ENCODE measurements at places on chromosomes 13 and 19.

- DNase-seq = no peak
Measured at GRCh38 chr13:36329361-36329760, 16.8 kb downstream of the SPART start.

DNA sequence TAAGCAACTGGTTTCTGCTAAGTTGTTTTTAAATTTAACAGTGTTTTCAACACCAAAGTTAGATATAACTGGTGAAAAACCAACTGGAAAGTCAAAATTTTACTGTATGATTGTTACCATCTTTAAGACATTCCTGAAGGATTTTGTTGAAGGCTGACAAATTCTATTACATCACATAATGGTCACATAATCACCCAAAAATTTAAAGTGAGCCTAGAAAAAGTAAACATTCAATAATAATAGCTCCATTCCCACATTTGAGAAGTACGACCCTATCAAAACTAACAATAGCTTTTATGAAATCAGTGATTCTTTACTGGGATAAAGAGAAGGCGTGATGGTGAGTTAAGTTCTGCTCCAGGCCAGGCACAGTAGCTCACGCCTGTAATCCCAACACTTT is 51.6 kb downstream of the USP12 start:
- DNase-seq = no peak

DNA sequence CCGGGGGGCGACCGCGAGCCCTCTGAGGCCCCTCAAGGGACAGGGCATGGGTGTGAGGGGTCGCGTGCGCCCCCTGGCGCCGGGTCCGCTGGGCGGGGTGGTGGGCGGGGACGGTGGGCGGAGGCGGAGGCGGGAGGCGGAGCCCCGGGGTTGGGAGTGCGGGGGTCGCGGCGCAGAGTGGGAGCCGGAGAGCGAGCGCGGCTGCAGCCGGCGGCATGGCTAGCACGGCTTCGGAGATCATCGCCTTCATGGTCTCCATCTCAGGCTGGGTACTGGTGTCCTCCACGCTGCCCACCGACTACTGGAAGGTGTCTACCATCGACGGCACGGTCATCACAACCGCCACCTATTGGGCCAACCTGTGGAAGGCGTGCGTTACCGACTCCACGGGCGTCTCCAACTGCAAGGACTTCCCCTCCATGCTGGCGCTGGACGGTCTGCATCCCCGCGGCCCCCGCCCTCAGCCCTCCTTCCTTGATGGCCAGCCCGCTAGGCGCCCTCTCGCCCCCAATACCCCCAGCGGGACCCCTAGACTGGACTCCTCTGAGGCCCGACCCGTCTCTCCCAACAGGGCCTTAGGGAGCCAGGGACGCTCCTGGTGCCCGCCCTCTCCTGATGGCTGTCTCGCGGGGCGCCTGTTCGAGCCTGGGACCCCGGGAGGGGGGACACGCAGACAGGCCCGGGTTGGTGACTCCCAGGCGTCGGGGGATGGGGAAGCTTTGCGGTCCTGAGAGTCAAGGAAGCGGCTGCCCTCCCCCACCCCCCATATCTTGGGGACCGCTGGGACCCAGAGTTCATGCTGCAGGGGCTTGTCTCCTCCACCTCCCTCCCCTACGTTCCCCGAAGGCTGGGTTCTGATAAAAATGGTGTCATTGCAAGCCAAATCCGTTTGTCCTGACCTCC is at the start of gene CLDN10:
TSS of gene CLDN10 (plus strand) at position 182 of the 903 bp plus-strand sequence. CDS start at position 216, 34 bp downstream.
- DNase-seq = no peak

DNA sequence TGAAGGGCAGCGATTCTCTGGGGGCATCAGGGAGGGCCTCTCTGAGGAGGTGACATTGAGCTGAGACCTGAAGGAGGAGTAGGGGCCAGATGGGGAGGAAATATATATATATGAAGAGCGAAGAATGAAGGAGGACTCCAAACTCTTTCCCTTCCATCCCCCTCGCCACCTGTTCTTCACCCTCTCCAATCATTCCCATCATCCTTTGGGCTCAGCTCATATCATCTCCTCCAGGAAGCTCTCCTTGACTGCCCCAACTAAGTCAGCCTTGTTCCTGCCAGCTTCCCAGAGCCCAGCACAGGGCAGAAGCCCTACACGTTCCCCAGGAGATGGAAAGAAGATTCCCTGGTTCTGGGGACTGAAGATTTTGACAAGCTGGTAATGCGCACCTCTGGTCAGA is 33.0 kb upstream of the SEMA6B start:
- DNase-seq = no peak

GRCh38 chr19:39915101-39915847 is 19.2 kb downstream of the FCGBP start:
- DNase-seq = no peak

DNA sequence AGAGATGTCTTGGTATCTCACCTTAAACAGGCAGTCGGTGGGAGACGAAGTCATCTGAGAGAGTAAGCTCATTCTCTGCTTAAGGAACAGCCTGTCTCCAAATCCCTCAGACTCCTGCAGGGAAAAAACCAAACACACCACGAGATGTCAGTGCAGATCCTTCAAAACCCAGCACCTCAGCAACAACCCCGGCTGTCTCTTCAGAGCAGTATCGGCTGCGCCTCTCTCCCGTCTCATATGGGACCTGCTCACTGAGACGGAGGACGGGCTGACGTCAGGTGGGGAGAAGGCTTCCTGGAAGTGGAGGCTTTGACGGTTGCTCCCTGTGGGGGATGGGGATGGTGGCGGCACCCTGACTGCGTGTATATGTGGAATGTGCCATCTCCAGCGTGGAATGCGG is 43.6 kb downstream of the ANKRD27 start:
- no peak for DNase-seq

DNA sequence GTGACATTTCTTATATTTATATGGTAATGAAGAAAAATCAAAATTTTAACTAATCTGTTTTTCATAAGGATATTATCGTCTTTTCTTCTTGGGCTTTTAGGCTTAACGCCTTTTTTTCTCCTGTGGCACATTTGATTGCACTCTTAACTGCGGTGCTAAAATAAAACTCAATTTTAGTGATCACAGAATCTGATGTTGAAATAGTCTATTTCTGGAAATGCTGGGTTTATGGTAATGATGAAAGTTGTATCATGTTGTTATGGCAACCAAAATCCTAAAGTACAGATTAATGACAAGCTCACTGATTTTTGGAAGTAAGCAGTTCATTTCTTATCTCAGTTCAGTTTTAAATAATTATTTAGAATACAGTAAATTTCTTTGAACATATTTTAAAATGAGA is 85.3 kb downstream of the COG6 start:
- DNase-seq = no peak

DNA sequence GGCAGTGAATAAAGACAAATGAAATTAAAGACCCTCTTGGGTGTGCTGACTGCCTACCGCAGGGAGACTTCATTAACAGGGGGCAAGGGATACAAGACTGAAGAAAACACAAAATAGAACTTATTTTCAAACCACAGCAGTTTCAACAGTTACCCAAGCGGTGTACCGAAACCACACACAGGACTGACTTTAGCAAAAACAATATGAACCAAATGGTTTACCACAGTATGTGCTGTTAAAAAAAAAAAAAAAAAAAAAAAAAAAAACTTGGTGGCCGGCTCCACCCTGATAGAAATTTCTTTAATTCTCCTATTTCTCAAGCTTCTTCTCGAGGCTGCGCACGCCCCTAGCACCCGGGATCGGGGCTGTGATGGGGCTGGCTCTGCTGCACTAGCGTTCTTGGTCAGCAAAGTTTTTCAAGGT is 42.6 kb downstream of the KLF2 start:
- DNase-seq = peak; percentile 64

DNA sequence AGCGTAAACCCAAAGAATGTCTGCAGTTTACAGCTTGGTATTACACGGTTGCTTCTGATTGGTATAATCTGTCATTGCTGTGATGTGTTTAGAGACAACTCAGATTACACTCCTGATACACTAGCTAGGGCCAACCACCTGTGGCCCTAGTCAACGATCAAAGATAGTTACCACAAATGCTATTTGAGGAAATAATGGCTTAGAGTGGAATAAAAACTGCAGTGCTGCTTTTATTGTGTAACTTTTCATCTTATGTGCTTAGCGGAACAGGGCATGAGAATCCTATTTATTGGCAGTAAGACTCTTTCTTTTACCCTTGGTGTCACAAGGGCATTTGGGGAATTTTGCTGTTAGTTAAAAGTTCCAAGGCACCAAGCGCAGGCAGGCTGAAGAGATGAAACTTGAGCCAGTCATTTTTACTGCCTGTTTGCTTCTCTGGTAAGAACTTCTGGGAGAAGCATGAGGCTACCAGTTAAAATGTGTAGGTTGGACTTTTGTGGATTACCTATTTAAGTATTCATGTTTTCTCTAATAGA is 363.3 kb downstream of the KCNRG start:
- DNase-seq = no peak

GRCh38 chr19:30799865-30800755 is 427.9 kb downstream of the ZNF536 start:
- DNase-seq = peak; percentile 4

- DNase-seq = no peak
Measured at GRCh38 chr13:98986226-98986846, 8.5 kb upstream of the DOCK9 start.

GRCh38 chr13:109211616-109212015 is 574.8 kb downstream of the IRS2 start:
- DNase-seq = no peak

DNA sequence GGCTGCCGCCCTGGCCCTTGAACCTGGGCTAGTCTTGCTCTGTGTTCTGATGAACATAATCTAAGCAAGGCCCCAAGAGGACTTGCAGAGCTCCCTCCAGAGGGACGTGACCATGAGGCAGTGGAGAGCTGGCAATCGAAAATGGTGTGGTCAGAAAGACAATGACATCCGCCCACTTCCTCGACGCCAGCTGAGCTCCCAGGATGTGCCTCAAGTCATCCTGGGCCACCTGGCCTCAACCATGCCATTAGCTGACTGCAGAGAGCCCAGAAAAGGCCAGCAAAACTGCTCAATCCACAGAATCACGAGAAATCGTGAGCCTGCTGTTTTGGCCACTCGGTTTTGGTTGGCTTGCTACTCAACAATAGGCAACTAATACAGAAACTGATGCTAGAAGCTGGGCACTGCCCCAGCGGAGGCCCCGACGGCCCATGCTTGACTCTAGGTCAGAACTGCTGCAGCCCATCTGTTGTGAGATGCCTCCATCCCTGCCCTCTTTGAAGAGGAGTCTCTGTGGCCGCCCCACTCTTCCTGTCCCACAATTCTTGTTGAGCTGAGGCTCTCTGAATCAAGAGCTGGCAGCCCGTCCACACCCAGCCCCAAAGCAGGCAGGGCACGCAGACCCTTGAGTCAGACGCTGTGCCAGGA is 53.3 kb downstream of the STK24 start:
- DNase-seq = no peak

- no peak for DNase-seq
Measured at GRCh38 chr13:110422913-110423688, 116.0 kb downstream of the COL4A2 start.

- no peak for DNase-seq
Measured at GRCh38 chr19:47633996-47634395, 25.1 kb downstream of the BICRA start.

GRCh38 chr13:108597943-108598342 is 31.5 kb upstream of the MYO16 start:
- DNase-seq = no peak

- no peak for DNase-seq
Measured at GRCh38 chr13:23722726-23723453, 152.7 kb downstream of the TNFRSF19 start.

DNA sequence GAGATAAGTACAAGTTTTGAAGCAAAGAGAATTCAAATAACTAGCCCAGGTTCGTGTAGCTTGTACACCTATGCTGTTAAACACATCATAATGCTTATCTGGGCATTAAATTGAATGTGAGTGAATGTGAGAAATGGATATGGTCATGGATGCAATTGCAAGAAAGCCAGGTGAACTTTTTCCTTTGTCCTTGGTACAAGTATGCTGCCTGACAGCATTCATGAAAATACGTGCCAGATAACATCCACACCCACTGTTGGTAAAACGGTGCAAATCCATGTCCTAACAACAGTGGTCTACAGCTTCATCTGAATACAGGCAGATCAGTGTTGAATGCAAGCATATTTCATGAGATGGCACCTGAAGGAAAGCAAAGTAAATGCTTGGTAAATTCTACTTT is 122.2 kb downstream of the STOML3 start:
- DNase-seq = no peak

DNA sequence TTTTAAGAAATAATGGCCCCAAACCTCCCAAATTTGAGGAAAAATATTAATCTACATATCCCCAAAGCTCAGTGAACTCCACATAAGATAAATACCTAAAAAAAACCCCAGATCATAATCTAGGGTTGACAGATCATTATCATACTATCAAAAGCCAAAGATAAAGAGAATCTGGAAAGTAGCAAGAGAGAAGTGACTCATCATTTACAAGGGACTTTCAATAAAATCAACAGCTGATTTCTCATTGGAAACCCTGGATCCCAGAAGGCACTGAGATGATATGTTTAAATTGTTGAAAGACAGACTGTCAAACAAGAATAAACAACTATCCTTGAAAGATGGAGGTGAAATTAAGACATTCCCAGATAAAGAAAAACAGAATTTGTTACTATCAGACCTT is 199.3 kb downstream of the KCNRG start:
- no peak for DNase-seq

GRCh38 chr13:33045851-33046592 is 29.8 kb downstream of the KL start:
- no peak for DNase-seq

DNA sequence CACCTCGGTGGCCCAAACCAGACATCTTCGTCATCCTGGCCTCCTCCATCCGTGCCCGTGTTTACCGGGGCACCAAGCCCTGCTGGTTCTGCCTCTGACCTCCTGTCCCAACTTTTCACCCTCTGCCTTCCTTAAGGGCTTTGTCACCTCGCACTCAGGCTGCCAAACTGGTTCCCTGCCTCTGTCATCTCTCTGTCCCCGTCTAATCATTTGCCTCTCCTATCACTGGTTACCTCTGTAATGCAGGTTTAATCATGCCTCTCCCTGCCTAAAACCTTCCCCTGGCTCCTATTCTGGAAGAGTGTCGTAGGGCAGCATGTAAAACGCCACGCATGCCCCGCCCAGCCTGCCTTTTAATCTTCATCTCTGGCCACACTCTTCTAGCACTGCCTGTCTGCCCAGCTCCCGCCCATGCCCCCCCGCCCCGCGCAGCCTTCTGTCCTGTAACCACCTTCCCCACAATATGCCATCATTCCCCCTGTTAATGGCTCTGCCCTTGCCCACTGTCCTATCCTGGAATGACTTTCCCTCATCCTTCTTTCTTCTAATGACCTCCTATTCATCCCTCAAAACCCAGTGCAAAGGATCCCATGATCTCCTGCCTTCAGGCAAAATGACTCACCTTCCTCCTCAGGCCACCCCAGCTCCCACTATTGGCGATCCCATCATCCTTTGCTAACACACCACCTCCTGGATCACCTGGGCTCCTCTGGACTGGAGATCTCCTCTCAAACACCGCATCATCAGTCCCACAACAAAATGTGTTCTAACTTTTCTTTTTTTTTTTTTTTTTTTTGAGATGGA is 66.7 kb downstream of the PEX11G start:
- DNase-seq = no peak

- DNase-seq = no peak
Measured at GRCh38 chr13:39631307-39631706, 24.2 kb upstream of the COG6 start.

DNA sequence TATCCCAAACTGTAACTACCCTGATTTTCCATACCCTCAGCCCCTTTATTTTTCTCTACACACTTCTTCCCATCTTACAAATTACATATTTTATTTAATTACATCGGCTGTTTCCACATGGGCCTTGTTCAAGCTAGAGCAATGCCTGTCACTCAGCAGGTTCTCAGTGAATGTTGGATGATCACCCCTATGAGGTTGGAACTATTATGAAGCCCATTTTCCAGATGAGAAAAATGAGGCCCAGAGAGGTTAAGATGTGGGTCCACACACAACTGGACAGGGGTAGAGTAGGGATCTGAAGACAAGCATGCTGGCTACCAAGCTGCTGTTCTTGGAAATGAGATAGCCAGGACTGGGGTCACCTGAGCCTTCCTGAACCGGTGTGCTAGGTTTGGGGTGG is 10.0 kb downstream of the MAG start:
- no peak for DNase-seq
